ENCODE measurements at places on chromosomes 2 and 18. TPM values are rescaled to one million over a fixed set of nuclear protein-coding genes. Genes with fewer than 3 reads are reported as not detected.

GRCh38 chr2:136004965-136005364, 19.5 kb upstream of the DARS1 start:
- no peak for DNase-seq

- no peak for DNase-seq
Observed at GRCh38 chr18:61031626-61032025, 301.6 kb upstream of the CDH20 start.

Gene CYP1B1
- 7.7 TPM for polyA plus RNA-seq

Gene IL36RN
- polyA plus RNA-seq = not detected

DNA sequence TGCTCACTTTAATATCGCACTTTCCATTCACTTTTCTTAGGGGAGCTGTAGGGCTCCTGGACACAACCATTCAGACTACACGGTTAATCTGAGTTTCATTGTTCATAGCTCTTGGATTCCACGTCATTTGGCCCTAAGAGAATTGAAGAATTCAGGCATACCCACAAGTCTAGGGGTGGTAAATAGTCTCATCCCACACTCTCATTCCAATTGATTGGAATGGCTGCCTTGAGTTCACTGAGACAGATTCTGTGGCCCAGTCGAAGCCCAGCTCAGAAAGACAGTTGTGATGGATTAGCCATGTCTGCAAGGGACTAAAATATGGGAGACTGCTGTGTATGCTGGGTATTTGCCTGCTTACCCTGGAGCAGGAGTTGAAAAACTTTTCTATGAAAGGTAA, 124.6 kb downstream of the TFCP2L1 start:
- DNase-seq = no peak

Gene ACKR3
- 6.9 TPM for polyA plus RNA-seq

Gene ARHGEF33
- 2.4 TPM for polyA plus RNA-seq

Gene NT5C1B
- not detected for polyA plus RNA-seq

GRCh38 chr2:236682651-236683422, 113.2 kb downstream of the ACKR3 start:
- DNase-seq = no peak

GRCh38 chr18:34117319-34117718, 107.4 kb downstream of the NOL4 start:
- DNase-seq = no peak

DNA sequence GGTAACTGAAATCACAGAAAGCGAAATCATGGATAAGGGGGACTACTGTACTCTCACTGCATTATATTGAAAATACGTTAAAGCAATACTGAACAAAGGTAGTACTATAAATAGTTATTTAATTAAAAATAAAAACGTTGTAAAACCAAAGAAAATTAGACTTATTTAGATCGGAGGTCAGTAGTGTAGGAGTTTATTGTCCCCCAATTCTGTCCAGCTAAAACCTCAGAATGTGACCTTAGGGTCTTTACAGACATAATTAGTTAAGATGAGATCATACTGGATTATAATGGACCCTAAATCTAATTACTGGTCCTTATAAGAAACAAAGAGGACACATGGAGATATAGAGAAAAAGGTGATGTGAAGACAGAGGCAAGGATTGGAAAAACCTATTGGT, 95.3 kb downstream of the PHLPP1 start:
- DNase-seq = no peak

DNA sequence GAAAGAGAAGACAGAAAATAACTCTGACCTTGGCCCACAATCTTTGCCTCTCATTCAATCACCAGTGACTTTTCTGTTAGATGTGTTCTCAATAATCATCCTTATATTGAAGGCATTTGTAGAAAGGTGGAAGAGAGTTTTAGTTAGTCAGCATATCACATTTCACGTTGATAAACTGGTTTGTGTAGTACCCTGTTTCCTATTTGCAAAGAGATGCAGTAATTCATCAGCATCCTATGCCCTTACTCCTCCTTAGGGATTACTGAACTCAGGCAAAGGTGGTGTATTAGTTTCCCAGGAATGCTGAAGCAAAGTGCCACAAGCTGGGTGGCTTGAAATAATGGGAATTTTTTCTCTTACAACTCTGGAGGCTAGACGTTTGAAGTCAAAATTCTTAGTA, 145.0 kb downstream of the SPP2 start:
- DNase-seq = no peak

DNA sequence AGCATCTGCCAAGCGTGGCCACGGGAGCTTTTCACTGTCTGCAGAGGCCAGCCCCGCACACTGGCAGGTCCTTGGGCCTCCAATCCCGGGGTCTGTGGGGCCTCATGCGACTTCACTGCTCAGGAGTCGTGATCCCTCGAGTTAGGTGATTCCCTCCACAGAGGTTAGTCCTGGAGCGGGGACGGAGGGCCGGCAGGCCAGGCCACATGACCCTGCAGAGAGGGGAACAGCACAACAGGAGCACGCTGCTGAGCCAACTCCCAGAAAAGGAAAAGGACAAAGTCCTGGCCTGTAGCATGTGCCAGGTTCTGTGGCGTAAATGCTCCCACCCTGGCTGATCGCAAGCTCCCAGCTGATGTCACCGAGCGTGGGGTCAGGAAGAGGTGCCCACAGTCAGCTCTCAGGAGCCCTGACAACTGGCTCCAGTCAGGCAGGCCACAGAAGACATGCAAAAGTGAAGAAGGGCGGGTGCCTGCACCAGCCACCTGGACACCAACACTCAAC, 15.3 kb upstream of the PRLH start:
- no peak for DNase-seq

Gene PCARE
- 1.3 TPM for polyA plus RNA-seq

Gene HES6
- 5.5 TPM for polyA plus RNA-seq

DNA sequence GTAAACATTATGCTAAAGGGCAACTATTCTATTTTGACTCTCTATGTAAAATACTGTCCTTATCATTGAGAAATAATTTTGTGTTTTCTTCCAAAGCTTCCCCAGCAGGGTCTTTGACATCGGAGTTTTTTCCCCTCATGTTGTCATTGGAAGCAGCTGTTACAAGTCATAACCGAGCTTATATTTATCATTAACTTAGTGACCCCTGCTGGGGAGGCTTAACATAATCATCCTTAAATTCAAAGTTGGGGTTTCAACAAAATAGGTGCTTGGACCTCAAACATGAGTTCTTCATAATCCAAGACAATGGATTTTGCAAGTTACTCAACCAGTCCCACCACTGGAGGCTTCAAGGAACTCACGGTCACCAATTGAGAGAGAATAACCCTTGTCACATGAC, 330.9 kb downstream of the DCC start:
- DNase-seq = no peak

- DNase-seq = no peak
Observed at GRCh38 chr2:143918465-143918989, 601.4 kb downstream of the ZEB2 start.

Gene CCDC178
- polyA plus RNA-seq = 4.6 TPM

Gene SERPINB2
- polyA plus RNA-seq = not detected

DNA sequence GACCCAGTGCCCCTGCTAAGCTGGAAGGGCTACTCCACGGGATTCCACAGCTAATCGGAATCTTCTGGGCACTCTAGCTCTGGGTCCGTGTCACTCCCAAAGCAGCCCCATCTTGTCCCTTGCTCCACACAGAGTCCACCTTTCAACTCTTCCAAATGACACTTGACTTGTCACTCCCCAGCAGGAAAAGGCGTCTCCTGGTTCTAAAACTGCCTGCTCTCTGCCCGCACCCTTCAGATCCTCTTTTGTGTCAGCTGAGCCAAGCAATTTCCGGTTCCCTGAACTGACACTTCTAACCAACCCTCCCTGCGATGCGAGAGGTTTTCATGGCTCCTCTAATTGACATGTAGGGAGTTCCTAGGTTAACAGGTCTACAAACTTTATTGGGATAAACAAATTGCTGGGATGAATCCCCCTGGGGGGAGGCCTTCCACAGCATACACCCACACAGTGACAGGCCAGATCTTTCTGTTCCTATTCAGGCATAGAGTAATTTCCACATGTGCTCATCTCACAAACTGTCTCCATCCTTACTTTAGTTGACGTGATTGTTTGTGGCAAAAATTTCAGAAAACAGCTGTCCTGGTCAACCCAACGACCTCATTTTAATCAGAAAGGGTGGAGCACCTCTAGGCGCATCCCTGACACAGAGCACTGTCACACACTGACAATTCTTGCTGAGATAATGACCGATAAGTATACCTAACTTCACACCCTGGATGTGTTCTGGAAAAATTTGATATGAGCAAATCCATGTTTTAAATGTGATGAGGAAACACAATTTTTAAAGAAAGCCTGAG, 104.9 kb downstream of the RBMS1 start:
- DNase-seq = no peak

GRCh38 chr2:17620841-17621240, 80.3 kb downstream of the VSNL1 start:
- no peak for DNase-seq

Gene HNMT
- polyA plus RNA-seq = 69.2 TPM

DNA sequence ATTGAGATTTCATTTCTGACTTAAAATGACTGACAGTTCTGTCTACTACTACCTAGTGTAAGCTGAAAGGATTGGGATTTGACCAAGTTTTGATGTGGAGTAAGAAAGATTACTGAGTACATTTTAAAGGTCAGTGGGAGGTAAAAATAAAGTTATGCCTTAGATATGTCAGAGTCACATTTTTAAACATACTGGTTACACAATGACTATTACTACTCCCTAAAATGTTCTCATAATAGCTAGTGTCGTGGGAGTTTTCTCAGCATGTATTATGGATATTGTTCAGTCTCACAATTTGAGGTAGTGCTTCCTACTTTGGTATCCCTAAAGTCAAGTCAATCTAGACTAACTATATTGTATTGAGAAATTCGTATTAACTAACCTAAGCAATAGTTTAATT, 1092.5 kb downstream of the LRP1B start:
- no peak for DNase-seq

Data from kidney (tissue), 22 donors.